ENCODE measurements at places on chromosomes 1 and 21. TPM values are rescaled to one million over a fixed set of nuclear protein-coding genes. Genes with fewer than 3 reads are reported as not detected.

DNA sequence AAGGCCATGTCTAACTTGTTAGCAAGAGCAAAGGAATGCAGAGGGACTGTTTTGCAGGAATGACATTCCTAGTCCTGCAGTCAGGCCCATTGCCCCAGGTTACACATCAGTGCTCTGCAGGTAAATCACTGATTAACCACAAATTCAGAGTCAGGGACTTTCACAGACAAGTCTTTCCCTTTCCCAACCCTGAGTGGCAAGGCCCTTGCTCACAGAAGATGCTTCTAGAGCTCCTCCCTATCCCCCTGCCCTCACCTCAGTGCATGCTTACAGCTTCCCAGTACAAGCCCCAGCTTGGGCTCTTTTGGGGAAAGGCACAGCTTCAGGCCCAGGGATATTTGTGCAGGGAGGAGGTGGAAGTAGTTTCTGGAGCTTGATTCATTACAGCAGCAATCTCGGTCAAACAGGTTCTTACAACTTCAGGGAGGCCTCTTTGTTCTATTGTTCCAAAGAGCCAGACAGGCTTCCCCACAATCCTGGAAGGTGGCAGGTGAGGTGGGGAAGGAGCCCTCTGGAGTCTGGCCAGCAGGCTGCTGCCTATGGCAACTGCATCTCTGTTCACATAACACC, 53.9 kb downstream of the CASQ2 start:
- no peak for DNase-seq

DEPDC1 gene
- total RNA-seq: 49.6 TPM

DNA sequence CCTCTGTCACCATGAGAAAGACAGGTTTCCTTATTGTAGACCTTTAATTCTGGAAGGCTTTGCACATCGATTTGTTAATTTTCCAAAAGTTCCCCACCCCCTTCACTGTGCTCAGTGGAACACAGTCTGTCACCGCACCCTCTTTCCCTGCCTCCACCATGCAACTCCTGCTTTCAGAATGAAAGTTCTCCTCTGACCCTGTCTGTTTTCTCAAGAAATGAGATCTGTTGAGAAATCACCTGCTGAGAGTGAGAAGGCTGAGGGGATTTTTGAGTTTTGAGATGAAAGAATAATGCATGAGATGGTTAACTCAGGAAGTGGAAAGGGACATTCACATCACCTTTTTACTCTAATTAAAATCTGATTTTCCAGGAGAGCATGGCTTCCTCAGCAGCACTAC, 99.6 kb downstream of the CYYR1 start:
- DNase-seq: no peak

NHLH1 gene
- total RNA-seq: under 0.01 TPM

GRCh38 chr1:90823686-90824085, 106.6 kb upstream of the BARHL2 start:
- DNase-seq: no peak

LCE2A gene
- not detected for total RNA-seq

DNA sequence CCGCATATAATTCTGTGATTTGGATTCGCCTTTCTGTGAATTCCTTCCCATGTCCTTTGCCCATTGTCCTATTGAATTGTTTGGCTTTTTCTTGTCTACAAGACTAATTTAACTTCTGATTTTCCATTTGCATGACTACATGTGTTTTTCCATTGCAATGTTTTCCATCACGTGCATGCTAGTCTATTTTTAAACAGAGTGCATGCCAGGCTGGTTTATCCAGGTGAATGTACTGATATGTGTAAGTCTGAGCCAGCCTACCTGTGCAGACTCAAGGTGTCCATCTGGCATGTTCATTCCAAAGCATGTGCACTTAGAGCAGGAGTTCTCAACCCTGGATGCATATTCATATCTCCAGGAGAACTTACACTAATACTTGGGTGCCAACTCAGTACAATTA, 59.7 kb downstream of the INAVA start:
- no peak for DNase-seq

RBBP5 gene
- 17.7 TPM for total RNA-seq

DLGAP3 gene
- not detected for total RNA-seq

UTS2 gene
- total RNA-seq: not detected

- no peak for DNase-seq
Observed at GRCh38 chr1:7827126-7827955, 25.5 kb downstream of the UTS2 start.
